ENCODE measurements at places on chromosomes 12 and 14.

DNA sequence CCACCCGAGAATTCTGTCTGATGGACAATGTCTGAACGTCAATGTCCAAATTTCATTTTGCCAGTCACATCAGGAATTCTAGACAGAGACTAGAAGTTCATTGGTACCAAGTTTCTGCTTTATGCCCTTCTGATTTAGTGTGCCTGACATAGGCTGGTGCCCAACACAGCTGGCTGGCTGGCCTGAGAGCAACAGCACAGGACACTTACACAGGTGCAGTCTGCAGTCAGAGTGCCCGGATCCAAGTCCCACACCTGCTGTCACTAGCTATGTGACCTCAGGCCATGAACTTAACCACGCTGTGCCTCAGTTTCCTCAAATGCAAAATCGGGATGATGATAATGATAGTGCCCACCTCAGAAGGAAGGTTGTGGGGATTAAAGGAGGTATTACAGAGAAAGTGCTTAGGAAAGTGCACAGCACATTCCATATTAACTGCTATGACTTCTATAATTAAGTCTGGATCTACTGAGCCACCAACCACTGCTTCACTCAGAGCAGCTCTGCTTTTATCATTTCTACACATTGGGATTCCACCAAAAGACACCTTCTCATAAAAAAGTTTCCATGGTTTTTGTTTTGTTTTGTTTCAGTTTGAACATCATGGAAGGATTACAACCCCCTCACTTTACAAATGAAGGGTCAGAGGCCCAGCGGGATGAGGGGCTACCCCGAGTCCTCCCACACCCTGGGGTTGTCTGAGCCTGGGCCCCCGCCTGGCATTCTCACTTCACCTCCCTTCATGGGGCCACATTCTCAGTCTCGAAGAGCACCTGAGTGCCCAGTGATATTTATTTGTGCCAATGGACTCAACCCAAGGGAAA, 168.8 kb upstream of the BCL2L14 start:
- DNase-seq: no peak

DNA sequence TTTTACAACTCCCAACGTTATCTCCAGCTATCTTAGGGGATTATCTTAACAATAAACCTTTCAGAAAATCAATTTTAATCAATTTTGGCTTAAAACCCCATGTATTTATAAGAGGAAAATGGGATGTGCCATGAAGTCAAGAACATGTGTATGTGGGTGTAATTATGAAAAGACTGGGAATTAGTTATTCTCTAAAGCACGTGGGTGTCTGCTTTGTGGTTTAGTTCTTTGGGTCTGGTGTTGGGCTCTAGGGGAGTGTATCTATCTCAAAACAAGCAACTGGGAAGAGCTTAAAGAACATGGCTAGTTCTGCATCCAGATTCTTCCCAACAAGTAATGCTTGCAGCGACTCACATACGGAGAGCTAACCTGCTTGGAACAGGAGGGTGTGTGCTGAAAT, 40.1 kb upstream of the MAX start:
- no peak for DNase-seq

- no peak for DNase-seq
Observed at GRCh38 chr14:73723406-73723796, 9.2 kb upstream of the PNMA1 start.

DNA sequence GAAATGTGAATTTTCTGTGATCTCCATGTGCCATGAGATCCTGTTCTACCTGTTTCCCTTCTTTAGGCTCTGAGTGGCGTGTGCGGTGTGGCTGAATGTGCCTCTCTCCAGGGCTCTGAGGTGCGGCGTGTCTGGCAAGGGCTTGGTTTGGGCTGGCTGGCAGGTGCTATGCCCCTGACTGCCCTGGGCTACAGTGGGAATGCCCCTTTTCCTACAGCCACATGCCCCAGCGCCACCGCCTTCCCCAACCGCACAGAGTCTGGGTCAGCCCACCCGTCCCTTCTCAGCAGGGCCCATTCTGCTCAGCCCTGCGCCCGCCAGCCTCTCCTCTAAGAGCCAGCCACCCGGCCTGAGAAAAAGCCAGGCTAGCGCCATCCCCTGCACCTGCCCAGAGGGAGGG, 24.7 kb downstream of the BTBD6 start:
- DNase-seq: no peak

GRCh38 chr14:88004506-88005036, 364 bp upstream of the GPR65 start:
- DNase-seq: no peak

GRCh38 chr12:117640511-117640910, 279.1 kb upstream of the NOS1 start:
- DNase-seq: no peak

GRCh38 chr12:132178316-132178715, 34.1 kb downstream of the NOC4L start:
- DNase-seq: no peak

DNA sequence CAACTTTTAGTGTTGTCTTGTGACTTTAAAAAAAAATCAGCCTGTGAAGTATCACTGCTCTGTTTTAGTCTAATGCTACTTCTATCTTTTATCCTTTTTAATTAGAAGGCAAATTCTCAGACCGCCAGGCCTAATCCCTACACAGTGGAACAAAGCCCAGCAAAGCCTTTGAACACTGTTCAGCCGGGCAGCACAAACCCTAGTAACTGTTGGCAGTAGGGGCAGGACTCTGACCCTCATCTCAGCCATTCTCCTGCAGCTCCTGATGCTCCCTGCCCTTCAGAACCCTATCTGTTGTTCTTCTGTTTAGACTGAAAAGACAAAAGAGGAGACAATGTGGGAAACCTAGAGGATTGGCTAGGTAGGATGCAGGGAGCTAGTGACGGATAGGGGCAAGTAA, 78.0 kb upstream of the OTX2 start:
- DNase-seq: no peak

GRCh38 chr12:512933-513332, 53.2 kb downstream of the B4GALNT3 start:
- DNase-seq: no peak

DNA sequence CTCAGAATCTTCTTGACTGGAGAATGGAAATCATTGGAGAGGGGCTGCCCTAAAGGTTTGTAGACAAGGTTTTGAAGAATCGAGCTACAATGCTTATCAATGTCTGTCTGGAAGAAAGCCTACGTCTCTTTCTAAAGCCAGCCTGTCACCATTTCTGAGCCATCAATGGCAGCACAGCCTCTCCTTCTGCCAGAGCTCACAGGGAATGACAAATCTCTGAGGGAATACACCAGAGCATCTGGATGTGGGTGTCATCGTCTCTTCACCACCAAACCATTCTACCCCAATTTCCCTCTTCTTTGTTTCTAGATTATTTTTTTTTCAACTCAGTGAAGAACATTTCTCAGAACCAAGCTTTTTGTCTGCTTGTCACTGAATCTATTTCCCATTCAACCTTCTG, 349.7 kb downstream of the EMP1 start:
- no peak for DNase-seq

DNA sequence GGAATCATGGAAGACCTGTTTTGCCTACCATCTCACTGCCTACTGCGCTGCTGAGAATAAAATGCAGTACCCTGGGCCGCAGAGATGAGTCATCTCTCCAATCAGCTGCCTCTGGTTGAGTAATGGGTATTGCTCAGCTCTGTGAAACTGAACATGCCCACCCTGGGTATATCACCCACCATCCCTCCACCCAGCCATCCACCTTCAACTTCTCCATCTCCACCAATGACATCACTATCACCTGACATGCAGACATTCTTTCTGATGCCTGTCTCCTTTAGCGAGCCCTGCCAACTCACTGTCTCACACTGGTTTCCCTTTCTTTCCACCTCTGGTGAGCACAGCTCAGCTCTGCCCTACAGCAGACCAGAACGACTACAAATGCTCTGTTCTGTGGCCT, 33.6 kb downstream of the E2F7 start:
- peak; percentile 13 for DNase-seq

GRCh38 chr12:28217805-28218204, 27.5 kb downstream of the CCDC91 start:
- DNase-seq: no peak

DNA sequence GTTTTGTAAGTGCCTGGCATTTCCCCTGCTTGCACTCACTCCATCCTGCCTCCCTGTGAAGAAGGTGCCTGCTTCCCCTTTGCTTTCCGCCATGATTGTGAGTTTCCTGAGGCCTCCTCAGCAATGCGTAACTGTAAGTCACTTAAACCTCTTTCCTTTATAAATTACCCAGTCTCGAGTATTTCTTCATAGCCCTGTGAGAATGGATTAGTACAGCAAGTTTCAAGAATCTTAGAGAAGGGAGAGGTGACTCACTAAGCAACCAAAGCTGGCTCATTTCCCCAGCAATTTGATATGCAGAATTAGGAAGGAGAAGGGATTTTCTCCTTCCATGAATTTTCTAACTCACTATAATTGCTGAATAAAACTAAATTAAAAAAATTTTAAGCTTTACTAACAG, 251.0 kb upstream of the FOXG1 start:
- peak; percentile 86 for DNase-seq

All from fibroblast of skin of abdomen (primary cell).